Effector CD4-positive, alpha-beta T cell (primary cell): ENCODE measurements at places on chromosomes 3 and 15.

DNA sequence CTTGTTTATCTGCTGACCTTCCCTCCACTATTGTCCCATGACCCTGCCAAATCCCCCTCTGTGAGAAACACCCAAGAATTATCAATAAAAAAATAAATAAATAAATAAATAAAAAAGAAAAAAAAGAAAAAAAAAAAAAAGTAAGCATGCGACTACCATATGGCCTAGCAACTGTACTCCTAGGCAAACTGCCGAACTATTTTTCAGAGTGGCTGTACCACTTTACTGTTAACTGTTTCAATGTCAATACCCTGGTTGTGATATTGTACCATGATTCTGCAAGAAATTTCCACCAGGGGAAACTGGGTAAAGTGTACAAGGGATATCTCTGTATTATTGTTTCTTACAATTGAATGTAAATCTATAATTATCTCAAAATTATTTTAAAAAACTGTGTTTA lies 41.3 kb upstream of the MAP4 start:
- DNase-seq = no peak

DNA sequence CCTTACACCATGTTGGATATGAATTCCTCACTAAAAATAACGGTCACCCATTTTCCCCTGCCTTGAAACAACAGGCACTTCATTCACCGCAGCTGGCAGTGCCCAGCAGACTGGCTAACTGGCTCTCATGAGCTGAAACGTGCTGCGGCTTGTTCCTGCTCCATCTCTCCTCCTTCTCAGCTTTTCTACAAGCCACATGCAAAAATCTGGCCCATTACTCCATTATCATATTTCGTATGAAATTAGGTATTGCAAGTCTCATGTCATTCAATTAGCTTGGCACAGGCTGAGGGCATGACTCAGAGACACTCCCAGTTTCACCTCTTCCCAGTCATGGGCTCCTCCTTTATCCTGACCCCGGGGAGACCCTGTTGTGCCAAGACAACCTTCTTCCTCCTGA lies 60.0 kb downstream of the MAGEF1 start:
- no peak for DNase-seq

- no peak for DNase-seq
Observed at GRCh38 chr15:55907797-55908196, 85.6 kb downstream of the NEDD4 start.

- DNase-seq = no peak
Observed at GRCh38 chr3:178750639-178751300, 214.5 kb downstream of the KCNMB2 start.

GRCh38 chr3:175255698-175256097 lies 396.6 kb downstream of the NAALADL2 start:
- no peak for DNase-seq
